ENCODE measurements at places on chromosomes 5 and 9.
A peak's percentile ranks its signal among the peaks of the same experiment; 100 is the strongest.

DNA sequence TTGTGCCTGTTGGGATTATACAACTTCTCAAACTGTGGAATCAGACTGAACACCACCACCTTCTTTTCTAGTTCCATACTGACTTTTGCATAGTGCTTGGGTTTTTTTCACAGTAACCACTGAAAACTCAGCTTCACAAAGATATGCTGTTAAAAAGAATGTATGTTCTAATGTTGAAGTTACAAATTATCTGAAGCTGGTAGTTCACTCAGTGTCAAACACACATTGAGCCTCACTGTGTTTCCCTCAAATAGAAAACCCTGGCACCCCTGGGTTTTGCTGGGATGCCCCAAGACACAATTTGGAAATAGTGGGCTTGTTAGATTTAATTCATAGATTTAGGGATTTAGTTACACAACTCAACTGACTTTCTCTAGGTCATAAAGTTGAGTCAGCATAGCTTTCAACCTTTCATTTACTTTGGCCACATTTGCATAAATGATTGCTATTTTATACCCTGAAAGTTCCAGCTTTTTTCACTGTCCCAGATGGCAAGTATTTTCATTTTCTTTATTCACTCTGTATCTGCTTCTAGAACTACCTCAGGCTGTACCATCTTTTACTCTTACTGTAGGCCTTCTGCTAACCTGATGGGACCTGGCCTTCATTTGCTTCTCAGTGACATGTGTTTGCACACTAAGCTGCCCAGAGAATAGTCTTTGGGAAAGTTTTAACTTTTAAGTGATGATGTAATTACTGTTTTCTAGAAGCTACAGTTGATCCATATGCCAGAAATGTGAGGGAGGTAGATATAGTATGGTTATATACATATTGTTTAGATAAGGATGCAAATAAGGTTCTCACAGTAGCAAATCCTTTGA is 115.1 kb downstream of the CDC42SE2 start:
- DNase-seq: peak; percentile 22

GRCh38 chr9:130478736-130479575 is 34.2 kb downstream of the ASS1 start:
- DNase-seq: no peak

DNA sequence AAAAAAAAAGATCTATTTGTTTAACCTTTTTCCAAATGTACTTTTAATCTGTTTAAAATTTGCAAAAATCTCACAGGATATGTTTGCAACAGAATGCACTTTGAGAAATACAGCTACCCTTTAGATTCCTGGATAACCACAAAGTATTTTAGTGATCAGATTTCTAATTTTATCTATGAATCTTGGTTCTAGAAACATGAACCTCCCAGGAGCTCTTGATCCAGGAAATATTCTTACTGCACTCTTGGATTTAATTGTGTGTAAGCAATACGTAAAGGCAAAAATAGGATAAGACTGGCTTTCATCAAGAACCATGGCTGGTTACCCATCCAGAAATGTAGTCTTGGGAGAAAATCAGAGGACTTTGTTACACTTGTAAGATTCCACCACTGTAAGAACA is 1581.8 kb upstream of the WWC1 start:
- DNase-seq: no peak

DNA sequence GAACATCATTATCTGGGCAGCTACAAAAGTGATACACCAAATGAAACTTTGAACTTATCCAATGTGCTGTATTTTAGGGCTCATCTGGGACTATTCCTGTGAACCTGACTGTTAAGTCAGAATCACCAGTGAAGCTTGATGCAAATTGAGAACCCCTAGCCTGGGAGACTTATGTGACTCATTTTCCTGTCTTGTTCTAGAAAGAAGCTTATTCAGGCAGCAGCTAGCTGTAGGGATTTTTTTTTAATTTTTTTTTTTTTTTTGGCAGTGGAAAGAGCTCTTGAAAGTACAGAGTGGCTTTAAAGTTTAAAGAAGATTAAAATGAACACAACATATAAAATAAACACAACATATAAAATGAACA is 81.1 kb upstream of the TNFAIP8 start:
- peak; percentile 59 for DNase-seq

- DNase-seq: no peak
Measured at GRCh38 chr5:147586832-147587231, 77.0 kb upstream of the DPYSL3 start.

- DNase-seq: no peak
Measured at GRCh38 chr9:133914442-133915342, 77.4 kb downstream of the VAV2 start.

- DNase-seq: no peak
Measured at GRCh38 chr9:108012886-108013665, 523.5 kb upstream of the KLF4 start.

DNA sequence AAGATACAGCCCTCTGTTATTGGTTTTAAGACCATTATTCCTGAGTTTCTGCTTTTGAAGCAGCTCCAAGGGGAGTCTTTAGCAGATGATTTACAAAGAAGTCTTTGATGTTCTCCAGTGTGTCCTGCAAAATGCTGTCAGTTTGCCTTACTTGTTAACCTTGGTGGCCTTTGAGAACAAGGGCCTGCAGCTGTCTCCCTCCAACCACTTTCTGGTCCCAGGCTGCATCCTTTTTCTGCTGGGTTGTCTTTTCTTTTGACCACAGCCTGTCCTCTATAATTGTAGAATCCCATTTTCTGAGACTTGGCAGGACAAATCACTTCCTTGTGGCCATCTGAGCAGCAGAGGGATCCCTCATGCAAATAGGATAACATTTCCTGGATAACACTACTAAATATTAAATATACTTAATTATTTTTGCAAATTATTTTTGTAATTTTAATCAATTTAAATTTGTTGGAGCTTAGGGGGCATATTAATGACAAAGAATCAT is 281.4 kb downstream of the DMRT2 start:
- no peak for DNase-seq

DNA sequence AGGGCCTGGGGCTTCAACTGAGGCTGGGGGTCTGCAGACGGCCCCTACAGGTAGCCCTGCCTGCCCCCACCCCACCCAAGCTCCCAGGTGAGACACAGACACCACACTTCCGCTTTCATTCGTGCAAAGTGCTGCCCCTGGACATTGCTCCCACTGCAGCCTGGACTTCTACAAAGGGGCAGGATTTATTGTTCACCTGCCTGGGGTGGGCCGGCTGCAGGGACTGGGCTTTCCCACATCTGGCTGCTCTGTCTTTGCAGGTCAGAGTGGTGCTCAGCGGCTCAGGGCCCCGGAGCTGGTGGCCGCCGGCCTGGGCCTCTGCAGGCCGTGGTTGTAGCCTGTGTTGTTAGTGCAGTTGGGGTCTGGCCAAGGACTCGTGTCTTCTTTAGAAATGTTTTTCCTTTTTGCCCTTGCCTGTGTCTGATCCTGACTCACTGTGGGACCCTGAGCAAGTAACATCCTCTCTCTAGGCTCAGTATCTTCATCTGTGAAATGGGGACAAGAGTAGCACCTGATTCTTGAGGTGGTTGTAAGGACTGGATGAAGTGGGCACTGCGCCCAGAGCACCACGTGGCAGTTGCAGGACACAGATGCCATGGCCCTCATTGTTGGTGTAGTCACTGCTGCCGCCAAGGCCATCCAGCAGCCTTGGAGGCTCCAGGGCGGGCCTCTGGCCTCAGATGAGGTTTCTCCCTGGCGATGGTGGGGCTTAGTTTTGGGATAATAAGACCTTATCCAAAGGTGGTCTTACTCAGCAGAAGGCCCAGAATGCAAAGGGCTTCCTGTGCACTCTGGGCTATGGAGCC is 143.9 kb downstream of the CACNA1B start:
- no peak for DNase-seq

DNA sequence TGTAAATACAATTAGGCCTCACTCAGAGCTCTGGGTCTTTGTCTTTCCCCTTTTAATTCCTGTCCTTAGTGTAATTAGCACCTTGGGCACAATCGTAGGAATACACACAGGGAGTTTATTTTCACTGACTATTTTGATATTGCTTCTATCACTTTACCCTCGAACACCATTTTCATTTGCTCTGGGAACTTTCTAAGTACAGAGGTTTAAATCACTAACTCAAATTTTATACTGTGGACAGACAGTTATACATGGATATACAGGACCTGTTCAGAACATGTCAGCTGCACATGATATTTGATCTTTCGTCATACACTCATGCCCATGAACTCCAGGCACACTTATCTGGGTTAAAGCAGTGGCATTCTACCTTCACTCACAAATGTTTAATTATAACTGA is 217.8 kb upstream of the TMEM161B start:
- DNase-seq: no peak

GRCh38 chr9:109557481-109557880 is 59.4 kb upstream of the PTPN3 start:
- no peak for DNase-seq

DNA sequence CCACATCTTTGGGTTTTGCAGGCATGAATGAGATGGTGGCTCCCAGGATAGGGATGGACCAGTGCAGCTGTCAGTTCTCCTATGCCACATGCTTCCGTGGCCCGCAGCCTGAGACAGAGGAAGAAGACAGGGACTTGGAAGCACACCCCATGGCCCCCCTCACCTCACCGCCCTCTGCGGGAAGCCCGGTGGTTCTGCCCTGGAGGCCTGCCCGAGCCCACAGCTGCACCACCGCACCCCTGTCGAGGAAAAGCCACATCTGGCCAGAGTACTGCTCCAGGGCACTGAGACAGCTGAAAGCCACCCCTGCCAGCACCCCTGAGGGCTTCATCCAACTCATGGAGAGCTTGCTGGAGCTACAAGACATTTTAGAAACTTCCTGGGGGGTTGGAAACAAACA is 7.6 kb upstream of the TRMT10B start:
- DNase-seq: no peak

DNA sequence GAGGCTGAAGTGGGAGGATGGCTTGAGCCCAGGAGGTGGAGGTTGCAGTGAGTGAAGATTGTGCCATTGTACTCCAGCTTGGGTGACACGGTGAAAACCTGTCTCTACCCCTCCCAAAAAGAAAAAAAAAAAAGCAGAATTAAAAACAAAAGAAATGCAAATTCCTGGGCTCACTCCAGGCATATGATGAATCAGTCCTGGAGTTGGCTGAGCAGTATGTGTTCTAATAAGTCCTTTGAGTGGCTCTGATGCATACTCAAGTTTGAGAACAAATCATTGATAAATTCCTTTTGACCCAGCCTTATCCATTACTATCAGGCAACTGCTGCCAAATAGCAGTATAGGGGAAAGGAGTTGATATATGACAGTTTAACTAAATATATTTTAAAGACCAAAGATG is 28.3 kb downstream of the UHRF2 start:
- no peak for DNase-seq

- no peak for DNase-seq
Measured at GRCh38 chr5:171158581-171158980, 150.5 kb upstream of the TLX3 start.

- DNase-seq: no peak
Measured at GRCh38 chr5:117143406-117143805, 568.8 kb upstream of the SEMA6A start.

- peak; percentile 73 for DNase-seq
Measured at GRCh38 chr9:113602126-113603047, 138.9 kb downstream of the RGS3 start.

- DNase-seq: no peak
Measured at GRCh38 chr9:121294151-121294743, 26.3 kb downstream of the GSN start.

DNA sequence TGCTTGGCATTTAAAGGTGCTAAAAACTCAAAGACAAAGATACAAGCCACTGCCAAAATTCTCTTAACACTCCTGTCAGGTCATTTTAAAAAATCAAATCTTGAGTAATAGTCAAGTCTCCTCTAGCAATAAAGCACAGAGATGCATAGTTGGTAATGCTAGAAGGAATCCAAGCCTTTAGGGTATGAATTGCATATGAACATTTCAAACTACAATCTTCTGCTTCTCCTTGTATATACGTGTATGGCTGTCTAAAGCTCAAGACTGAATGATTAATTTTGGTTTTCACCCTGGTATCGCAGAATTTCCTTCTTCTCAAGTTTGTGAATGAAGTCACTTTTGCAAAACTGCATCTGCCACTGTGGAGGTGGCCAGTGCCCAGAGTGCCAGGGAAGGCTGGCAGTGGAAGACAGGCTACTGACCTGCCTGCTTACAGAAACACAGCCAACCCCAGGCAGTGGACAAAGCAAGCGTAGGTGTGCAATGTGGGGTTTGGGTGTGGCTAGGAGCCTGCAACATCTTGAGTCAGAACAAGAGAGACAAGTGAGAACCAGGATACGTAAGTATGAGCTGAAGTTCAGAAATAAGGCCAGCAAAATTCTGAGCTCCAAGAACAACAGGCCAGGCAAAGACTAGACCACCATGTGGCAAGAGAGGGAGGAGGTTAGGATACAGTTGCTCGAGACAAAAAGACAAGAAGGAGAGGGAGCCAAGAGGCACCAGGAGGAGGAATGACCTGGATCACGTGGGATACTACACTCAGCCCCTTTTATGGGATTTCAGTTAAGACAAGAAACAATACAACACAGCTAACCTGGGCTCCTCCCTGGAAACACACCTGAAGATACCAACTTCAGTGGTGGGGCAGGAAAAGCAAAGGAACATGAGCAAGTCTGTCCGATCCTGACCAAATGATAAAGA is 22.6 kb downstream of the MYO10 start:
- DNase-seq: no peak

DNA sequence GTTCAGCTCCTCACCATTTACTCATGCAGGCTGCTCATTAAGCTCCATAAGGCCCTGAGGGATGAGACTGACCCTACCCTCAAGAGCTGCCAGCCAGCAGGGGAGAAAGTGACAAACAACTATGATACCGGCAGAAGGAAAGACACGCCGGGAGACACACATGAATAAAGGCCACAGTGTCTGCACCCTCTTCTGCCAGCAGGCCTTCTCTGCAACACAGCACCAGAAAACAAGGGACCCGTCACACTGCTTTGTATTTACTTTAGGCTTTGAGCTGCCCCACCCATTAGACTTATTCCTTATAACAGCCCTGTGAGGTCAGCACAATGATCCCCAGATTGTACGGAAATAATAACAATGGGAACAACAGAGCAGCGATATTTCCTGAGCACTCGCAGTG is 7.2 kb downstream of the GABBR2 start:
- DNase-seq: no peak

DNA sequence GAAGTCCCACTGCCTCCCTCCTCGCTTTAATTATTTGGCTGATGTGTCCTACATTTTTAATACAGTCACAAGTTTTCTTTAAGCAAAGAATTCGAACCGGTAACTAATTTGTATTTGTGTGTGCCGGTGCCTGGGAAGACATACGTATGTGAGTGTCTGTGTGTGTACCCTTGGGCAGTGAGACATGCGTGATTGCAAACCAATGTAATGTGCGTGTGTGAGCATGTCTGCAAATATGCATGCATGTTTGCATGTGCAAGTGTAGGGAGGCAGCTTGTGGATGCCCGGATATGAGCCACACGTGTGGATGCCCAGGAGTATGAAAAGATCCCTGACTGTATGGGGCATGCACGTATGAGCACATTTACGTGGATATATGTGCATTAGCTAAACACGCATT is 44.4 kb upstream of the NEK6 start:
- no peak for DNase-seq

Data from kidney capillary endothelial cell (primary cell).